Diencephalon (tissue), 1 donor: ENCODE measurements at places on chromosomes 12 and 14. TPM values are rescaled to one million over a fixed set of nuclear protein-coding genes. Genes with fewer than 3 reads are reported as not detected.

PPP2R3C gene
- total RNA-seq = 58.8 TPM

FAM181A gene
- 6.7 TPM for total RNA-seq

MMP19 gene
- total RNA-seq = not detected

CEBPE gene
- total RNA-seq = not detected

KLHL33 gene
- 0.23 TPM for total RNA-seq

FIGNL2 gene
- total RNA-seq = 1.2 TPM

ADAMTS20 gene
- total RNA-seq = 0.46 TPM

IKBIP gene
- 10.1 TPM for total RNA-seq

RPS6KL1 gene
- 39.9 TPM for total RNA-seq

SLCO1B1 gene
- total RNA-seq = not detected

AKAP3 gene
- 3.7 TPM for total RNA-seq

ACRBP gene
- 0.46 TPM for total RNA-seq

PRICKLE1 gene
- 27.0 TPM for total RNA-seq

POU6F1 gene
- total RNA-seq = 12.0 TPM

OR8S1 gene
- total RNA-seq = not detected

FAM186B gene
- not detected for total RNA-seq

AVPR1A gene
- 4.6 TPM for total RNA-seq

CCDC38 gene
- not detected for total RNA-seq

SLC38A6 gene
- 78.7 TPM for total RNA-seq

CLEC1B gene
- not detected for total RNA-seq

PMEL gene
- total RNA-seq = 0.69 TPM

BMAL2 gene
- total RNA-seq = 54.4 TPM

LRP1-AS gene
- total RNA-seq = not detected
